Fibroblast of pulmonary artery (primary cell): ENCODE measurements at places on chromosomes 2 and 18.

DNA sequence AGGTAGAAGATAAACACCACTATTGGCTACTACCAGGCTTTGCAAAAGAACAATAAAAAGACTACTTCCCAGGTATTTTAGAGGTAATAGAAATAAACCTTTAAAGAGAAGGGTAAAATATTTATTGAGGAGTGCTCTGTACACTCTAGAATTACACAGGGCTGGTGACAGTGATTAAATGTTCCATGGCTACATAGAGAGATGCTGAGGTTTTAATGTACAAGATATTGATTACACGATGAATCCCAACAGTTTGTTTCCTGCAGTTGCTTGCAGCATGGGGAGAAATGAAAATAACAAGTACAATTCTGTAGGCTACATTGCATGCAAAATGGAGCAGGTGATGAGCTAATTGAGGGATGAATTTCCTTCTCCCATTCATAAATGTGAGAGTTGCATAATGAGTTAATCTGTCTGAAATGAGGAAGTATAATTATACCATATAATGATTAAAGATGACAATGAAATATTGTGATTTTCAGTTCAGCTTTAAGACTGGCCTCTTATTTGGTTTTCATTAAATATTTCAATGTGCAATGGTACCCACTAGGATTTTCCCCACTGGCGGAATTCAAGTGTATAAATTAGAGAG lies 266.1 kb downstream of the SOCS6 start:
- no peak for DNase-seq

GRCh38 chr2:174263997-174264396 lies 15.7 kb upstream of the OLA1 start:
- DNase-seq, result peak; percentile 84

DNA sequence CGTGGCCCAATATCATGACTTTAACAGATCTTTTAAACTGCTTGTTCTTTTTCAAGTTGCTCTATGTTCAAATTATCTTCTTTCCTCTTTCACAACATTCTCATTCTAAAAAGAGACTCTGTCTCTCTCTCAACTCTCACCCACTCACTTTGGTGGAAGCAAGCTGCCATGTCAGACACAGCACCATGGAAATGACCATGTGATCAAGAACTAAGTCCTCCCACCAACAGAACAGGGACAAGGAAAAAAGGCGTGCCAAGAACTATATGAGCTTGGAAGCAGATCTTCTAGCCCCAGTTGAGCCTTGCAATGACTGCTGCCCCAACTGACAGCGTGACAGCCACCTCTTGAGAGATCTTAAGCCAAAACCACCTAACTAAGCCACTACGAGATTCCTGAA lies 23.9 kb downstream of the BAZ2B start:
- DNase-seq, result peak; percentile 51

DNA sequence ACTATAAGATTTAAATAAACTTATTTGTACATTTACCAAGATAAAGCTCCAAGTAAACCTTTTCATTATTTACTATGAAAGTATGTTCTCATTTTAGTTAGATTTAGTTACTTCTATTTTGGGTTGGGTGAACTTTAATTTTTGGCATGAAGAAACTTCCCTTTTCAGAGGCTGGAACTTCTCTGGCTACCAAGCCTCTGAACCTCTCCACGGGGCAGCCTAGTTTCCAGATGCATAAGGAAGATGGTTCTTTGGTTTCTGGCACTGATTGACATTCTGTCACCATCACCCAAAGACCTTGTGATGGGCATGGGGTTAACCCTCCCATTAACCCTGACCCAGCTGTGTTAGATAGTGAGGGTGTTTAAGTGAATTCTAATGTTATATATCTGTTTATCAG lies 17.1 kb downstream of the PSD4 start:
- DNase-seq, result no peak

- no peak for DNase-seq
These were observed 44.3 kb downstream of the L3MBTL4 start for GRCh38 chr18:6370410-6370809.

DNA sequence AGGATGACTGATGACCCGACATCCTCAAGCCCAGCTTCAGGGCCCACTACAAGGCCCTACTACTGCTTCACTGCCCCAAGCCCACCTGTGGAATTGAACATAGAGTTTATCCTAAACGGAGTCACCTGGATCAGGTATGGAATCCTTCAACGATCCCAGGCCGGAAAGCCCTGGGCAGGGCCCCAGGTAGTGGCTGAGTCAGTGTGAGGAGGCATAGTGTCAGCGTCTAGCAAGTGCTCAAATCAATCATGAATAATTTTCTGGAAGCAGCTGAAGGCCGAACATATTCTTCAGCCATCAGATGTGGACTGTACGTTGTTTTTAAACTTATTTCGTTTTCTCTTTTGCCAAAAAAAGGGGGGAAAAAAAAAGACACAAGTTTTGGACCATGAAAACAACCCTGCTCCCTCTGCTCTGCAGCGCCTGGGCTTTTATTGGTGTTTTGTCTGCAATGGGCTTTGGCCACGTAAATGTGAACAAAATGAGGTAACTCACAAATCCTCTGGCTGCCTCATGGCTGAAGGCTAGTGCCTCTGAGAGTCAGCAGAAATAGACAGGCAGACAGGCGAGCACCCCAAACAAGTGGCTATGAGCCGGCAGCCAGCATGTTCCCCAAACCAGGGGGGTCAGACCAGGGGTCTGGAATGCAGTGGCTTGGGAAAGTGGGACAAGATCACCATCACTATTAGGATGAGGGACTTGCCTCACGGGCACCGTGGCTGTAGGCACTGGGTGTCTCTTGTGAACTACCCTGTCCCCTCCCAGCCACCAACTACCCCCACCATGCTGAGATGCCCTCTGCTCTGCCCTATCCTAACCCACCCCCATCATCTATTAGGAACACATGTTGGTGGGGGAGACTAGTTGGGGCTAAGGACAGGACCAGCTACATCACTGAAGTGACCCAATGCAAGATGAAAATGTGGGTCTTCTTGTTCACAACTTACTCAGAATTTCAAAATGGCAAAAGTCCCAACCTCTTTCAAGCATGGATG lies 51.4 kb downstream of the TTC32 start:
- no peak for DNase-seq

DNA sequence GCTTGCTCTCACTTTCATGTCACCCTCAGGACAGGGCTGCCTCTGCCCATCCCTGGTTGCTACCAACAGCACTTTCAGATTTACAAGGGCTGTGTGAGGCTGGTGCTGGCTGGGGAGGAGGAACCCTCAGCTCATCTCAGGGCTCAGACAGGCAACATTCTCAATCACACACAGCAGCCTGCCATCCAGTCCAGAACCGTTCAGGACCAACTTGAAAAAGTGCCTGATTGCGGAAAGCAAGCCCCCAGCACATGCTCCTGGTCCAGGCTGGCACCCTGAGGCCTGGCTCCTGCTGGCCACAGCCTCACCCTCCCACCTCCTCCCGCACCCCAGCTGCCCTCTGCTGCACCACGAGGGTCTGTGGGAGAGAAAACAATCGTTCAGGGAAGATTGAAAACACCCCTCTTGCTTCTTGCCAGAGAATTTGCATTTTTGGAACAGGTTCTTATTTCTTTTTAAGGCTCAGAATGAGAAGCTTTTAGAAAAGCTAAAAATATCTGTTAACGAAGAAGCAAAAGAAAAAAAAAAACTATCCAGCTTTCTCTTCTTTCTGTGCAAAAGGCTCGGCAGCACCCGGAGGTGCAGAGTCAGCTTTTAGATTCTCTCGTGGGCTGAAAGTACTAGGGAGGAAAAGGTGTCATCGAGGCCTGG lies 403.8 kb upstream of the ID2 start:
- DNase-seq, result no peak

DNA sequence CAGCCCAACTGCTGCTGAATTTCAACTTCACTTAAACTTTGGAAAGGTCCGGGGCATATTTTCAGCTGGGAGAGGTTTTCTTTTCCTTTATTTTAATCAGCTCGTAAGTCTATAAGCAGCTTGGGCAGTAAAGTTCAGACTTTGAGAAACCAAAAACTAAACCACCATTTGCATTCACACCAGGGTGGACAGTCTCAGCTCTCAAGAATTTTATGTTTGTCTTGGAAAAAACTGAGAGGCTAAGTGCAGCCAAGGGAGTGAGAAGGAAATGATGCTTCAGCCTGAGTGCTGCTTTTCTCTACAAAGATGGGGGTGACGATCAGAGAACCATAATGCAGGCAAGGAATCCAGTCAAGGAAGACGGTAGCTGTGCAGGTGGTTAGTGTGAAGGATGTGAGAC lies 30.2 kb downstream of the MCFD2 start:
- DNase-seq, result no peak

DNA sequence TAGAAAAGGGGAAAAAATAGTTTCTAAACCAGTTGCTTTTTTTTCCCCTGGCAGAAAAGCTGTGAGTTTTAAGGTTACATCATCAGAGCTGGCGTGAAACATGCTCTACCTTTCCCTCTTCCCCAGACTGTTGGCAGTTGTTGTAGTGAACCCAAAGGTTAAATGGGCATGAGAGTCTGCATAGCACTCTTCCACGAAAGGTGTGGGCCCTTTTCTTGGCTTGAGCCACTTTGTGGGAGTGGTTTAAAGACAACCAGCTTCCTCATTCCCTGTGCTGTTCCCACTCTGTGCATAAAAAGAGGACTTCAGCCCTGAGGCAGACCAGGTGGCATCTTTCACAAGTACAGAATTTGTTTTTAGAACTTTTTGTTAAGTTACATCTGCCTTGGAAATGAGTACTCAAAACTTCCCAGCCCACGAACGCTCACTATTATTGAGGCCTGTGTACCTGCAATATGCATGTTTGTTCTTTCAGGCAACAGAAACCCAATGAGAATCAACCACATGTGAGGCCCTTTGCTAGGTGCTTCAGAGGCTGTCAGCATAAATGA lies 243.8 kb downstream of the BABAM2 start:
- peak; percentile 42 for DNase-seq

DNA sequence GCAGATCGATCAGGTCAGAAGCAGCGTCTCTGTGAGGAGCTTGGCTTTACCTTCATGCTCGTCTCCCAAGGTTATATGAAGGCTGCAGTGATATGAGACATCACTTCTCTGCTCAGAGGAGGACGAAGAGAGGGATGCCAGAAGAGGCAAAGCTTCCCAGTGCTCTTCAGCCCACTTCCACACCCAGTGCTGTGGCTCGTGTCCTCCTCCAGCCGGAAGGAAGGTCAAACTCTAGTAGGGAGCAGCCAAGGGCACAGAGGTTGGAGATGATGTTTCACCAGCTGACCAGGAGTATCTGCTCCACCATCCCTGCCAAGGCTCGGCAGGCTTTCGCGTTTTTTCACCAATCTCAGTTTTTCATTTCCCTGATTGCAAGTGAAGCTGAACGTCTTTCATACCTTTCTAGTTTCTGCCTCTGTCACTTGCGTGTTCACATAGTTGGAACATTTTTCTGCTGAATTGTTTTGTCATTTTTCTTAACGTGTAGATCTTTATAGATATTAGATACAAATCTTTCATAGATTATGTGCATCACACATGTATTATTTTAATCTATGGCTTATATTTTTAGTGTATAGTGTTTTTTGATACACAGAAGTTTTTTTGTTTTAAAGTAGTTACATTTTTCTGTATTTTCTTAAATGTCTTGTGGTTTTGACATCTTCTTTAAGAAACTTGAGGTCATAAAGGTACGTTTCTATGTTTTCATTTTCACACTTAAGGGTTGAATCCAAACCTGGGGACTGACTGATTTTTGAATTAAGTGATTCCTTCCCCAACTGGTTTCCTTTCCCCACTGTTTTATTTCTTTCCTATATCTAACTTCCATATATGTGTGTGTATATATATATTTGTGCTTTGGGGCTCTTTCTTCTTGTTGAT lies 23.5 kb upstream of the L3MBTL4 start:
- no peak for DNase-seq

GRCh38 chr2:197809064-197809463 lies 4.7 kb downstream of the PLCL1 start:
- no peak for DNase-seq

GRCh38 chr2:6470518-6470917 lies 395.2 kb downstream of the CMPK2 start:
- DNase-seq, result no peak

GRCh38 chr18:61196750-61197149 lies 136.5 kb upstream of the CDH20 start:
- no peak for DNase-seq

DNA sequence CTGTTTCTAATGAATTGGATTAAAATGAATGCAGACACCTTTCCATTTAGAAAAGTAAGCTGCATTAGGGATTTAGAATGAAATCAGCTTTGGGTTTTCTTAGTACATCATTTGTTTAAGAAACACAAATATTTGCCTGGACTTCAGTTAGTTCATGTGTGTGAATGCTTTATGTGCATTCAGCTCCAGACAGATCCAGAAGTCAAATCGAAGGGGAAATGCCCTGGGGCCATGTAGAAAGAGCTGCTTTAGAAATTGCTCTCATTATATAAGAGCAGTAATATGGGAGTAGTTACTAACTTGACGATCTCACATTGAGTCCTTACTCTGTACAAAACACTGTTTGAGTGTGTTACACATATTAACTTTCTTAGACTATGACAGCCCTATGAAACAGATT lies 88.0 kb upstream of the TTC39C start:
- DNase-seq, result no peak

DNA sequence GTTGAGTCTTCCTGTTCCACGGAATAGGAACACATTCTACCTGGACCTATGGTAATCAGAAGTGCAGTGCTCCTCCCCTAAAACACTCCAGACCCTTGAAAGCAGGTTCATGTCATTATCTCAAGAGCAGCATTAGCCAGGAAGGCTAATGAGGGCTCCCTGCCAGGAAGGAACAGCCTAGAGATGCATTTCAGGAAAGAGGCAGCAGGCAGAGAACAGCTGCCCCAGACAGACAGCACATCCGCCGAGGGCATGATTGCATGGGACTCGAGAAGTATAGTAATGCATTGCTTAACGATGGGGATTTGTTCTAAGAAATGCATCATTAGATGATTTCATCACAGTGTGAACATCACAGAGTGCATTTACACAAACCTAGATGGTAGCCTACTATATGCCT lies 171.5 kb downstream of the ALK start:
- DNase-seq, result no peak

GRCh38 chr18:40159141-40160017 lies 1795.7 kb upstream of the PIK3C3 start:
- peak; percentile 78 for DNase-seq

DNA sequence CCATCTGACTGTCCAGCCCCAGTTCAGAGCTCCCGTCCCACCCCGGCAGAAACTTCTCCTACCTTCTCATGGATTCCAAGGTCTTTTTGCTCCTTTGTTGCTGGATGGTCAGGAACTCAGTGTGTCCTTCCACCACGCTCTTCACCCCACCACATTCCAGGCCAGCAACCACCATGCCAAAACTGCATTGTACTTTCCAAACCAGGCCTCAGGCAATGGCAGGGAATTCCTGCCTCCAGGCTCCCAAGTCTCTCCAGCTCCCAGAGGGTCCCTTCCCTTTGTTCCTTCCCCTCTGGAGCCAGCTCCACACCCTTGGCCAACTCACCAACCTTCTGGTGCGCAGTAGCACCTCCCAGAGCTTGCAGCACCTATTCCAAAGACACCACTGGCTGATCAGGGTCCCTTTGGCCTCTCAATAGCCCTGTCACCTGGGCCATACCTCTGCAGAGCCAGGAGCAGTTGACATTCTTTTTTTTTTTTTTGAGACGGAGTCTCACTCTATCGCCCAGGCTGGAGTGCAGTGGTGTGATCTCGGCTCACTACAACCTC lies 8.1 kb downstream of the CHMP1B start:
- DNase-seq, result no peak
